ENCODE measurements at places on chromosomes 1 and 21.

GRCh38 chr1:82284213-82284612 is 483.5 kb downstream of the ADGRL2 start:
- no peak for DNase-seq

GRCh38 chr1:22556391-22557104 is 6.7 kb upstream of the EPHA8 start:
- no peak for DNase-seq

DNA sequence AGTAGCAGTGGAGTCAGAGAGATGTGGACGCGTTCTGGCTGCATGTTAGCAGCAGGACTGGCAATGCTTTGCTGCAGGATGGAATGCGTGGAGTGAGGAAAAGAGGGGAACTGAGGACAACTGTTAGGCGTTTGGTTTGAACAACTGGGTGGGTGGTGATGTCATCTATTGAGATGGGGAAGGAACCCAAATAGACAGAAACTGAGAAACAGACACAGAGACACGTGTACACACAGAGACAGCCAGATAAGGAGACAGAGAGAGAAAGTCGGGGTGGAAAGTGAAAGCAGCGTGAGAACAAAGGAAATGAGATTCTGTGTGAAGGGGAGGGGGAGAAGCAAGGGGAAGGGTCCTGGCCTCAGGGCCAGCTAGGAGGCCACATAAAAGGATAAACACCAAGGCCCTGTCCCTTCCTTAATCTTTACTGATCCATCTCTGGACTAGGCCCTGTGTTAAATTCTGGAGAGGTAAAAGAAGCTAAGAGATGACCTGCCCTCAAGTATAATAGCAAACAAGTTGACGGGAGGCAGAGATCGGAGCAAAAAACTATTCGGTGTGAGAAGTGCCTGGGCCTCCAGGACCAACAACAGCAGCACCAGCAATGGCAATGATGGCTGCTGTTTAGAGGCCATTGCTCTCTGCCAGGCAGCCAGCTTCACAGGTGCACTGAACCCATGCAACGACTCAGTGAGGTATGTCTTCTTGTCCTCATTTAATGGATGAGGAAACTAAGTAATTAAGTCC is 31.6 kb downstream of the VWA5B1 start:
- no peak for DNase-seq

GRCh38 chr1:5651027-5651410 is 341.2 kb downstream of the NPHP4 start:
- no peak for DNase-seq
